ENCODE measurements at places on chromosomes 13 and 19.

- DNase-seq = no peak
Measured at GRCh38 chr13:110036060-110036459, 249.7 kb upstream of the IRS2 start.

DNA sequence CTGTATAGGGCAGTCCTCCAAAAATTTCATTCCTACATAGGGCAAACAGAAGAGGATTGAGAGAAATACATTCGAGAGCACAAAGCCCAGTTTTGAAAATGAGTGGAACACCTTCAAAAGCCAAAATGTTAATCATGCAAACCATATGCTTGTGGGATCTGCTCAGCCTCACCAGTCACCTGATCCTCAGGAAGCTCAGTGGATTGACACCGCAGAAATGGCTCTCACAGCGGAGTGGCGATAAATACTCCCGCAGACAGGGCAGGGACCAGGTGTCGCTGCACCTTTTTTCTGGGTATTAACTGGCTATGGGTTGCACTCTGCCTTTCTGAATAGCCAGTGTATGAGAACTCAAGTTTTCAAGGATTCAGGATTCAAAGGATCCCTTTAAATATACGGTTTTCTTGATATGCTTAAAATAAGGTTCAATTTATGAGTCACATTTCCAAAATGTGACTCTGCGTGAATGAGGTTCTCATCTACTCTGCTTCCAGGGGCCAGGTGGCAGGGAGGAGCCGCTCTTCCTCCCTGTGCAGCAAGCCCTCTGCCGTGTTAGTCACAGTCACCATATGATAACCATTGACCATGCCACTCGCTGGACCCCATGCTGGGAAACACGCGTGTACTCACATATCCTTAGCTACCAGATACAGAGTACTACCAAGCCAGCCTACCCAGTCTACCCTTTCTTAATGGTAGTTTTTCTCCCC, 18.3 kb upstream of the DHRS12 start:
- no peak for DNase-seq

GRCh38 chr19:5664515-5664914, 15.8 kb downstream of the MICOS13 start:
- DNase-seq = no peak

GRCh38 chr13:113404723-113405471, 41.0 kb upstream of the GRTP1 start:
- no peak for DNase-seq

- no peak for DNase-seq
Measured at GRCh38 chr13:108225440-108225839, 7.2 kb downstream of the ABHD13 start.
